ENCODE measurements at places on chromosomes 7 and 10.
A peak's percentile ranks its signal among the peaks of the same experiment; 100 is the strongest.

DNA sequence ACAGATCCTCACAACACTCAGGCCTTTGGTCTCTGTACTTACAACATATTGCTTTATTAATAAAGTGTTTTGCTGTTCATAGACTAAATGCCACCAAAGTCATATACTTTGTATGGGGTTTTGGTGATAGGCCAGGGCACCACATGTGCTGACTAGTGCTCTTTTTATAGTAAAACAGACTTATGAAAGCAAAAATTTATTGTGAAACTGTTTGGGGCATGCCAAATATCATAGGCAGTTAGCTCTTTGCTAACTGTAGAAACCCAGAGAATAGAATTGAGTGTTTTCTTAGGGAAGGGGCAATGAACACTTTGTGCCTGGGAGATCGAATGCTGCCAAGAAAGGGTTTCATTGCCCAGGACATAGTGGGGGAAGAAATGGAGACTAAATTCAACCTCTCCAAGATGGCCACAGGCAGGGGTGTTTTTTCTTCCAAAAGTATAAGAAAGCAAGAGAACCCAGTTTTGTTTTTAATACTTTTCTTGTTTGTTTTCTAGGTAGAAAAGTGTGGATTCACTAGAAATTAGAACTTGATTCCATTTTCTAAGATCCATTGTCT is 142.7 kb downstream of the TRIL start:
- no peak for DNase-seq

GRCh38 chr7:2069472-2069860 is 163.3 kb downstream of the MAD1L1 start:
- no peak for DNase-seq

DNA sequence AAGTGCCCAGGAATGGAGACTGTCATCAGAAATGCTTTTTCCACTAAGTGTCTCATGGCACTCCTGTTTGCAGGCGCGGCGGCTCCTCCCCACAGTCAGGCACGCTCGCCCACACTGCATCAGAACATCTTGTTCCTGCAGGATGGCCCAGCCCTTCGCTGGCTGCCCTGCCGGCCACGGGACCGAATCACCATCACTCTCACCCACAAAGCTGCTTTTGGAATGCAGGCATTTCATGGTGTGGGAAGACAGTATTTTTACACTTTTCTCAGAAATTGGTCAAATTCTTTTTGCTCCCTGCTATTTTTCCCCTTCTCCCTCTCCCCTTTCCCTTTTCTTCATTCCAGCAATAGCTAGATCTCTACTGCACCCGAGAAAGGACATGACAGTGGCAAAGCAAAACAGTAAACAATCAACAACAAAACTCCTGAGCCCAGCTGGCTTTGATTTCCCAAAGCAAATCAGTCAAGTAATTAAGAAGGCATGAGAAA is 176.1 kb upstream of the TNS3 start:
- DNase-seq: no peak

DNA sequence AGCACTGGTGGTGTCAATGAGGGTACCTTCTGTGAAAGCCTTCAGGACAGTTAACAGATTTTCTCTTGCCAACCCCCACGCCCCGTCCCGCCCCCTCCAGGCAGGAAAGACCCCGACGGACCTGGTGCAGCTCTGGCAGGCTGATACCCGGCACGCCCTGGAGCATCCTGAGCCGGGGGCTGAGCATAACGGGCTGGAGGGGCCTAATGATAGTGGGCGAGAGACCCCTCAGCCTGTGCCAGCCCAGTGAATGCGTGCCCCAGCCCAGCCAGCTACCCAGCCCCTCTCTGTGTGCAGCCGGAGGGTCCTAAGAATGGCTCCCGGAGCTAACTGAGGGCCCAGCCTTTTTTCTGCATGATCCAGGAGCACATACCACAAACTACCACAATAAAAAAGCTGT is 713 bp upstream of the HOGA1 start:
- DNase-seq: no peak

DNA sequence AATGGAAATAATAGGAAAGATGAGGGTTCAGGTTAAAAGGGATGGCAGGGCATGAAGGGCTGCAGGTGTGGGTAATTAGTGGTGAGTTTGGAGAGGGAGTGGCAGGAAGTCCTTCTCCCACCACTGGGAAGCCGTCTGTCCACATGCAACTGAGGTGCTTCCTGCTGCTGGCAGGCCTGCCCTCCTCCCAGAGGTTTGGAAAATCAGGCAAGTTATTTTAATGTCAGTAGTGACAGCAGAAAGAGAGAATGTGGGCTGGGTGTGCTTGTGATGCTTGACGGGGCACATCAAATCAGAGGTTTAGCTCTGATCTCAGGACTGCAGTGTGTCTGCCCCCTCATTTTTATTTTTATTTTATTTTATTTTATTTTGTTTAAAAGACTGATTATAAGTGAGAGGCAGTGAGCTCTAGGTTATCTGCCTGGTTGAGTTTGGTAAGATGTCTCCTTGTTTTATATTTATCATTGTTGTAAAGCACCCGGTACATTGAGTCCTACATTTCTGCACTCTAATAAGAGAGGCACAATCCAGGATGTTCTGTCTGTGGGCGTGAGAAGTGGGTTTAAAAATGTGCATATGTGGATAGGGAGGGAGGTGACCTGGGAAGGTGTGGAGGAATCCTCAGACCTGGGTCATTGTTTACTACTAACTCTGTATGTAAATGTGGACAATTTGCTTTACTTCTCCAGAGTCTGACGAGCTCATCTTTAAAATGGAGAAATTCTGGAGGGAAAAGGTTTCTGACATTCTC is 504.4 kb downstream of the LRMDA start:
- no peak for DNase-seq

DNA sequence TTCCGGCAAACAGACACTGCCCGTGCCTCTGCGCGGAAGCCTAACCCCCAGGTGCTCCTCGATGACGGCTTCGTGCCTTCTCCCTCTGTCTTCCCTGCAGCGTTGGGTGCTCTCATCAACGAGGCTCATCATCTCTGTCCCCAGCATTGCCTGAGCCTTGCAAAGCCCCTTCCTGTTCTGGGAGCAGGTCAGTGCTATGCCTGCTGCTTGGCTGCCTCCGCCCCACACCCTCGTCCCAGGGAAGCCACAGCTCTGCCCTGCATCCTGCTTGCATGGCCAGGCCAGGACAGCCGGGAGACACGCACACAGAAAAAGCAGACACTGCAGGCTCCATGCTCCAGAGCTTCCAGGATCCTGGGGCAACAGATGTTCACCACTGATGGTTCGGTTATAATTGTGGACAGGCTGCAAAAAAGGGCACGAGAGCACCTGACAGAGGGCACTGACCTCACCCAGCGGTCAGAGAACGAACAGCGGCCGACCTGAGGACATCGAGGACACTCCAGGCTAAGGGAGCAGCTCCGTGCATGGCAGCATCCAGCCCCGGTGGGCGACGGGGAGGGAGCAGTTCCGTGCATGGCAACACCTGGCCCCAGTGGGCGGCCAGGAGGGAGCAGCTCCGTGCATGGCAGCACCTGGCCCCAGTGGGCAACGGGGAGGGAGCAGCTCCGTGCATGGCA is 265.5 kb downstream of the PTPRN2 start:
- DNase-seq: no peak

DNA sequence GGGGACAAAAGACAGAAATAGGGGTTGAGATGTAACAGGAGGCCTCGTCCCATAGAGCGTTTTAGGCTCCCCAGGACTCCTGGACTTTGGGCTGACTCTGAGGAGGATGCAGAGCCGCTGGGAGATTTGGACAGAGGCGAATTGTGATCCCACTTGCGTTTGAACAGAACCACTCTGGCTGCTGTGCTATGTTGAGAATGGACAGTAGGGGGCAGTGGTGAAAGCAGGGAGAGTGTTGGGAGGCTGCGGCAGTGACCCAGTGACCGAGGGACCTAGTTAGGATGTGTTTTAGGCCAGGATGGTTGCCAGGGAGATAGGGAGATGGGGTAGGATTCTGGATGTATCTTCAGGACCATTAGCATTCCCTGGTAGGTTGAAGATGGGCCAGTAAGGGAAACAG is 271.6 kb downstream of the CCDC3 start:
- DNase-seq: peak; percentile 30

- peak; percentile 63 for DNase-seq
Observed at GRCh38 chr10:12194752-12195271, 879 bp downstream of the NUDT5 start.

GRCh38 chr7:137538361-137538762 is 194.8 kb upstream of the PTN start:
- DNase-seq: no peak

- DNase-seq: no peak
Observed at GRCh38 chr7:92751902-92752901, 84.2 kb downstream of the CDK6 start.

DNA sequence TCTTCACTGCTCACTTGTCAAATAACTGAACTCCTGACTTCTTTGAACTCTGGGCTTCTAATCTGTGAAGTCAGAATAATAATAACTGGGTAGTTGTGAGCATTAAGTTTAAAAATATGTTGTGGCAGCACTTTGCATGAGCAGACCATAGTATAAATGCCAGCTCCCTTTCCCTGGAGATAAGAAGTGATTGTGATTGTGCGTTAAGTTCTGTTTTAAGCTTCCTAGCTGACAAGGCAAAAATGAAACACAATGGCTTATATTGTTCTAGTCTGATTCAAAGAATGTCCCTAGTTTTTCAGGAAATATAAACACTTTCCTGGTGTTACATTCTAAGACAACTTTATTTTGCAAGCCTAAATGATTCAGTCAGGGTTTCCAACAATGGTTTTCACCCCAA is 61.8 kb downstream of the PTPRE start:
- no peak for DNase-seq

DNA sequence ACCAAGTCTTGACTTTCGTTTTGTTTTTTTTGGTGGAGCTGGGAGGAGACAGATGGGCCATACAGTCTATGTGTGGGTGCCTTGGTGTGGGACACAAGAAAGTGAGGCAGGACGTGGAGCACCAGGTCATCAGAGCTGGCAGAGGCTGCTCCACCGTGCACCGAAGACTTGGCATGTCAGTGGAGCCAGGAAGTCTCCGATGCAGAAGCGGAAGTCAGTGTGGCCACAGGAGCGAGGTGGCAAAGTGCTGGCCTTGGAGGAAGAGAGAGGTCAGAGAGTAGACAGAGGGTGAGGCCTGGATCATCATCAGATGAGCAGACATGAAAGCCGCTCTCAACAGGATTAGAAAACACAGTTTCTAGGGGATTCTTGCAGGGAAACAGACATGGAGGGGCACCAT is 116.8 kb downstream of the MGMT start:
- DNase-seq: no peak

DNA sequence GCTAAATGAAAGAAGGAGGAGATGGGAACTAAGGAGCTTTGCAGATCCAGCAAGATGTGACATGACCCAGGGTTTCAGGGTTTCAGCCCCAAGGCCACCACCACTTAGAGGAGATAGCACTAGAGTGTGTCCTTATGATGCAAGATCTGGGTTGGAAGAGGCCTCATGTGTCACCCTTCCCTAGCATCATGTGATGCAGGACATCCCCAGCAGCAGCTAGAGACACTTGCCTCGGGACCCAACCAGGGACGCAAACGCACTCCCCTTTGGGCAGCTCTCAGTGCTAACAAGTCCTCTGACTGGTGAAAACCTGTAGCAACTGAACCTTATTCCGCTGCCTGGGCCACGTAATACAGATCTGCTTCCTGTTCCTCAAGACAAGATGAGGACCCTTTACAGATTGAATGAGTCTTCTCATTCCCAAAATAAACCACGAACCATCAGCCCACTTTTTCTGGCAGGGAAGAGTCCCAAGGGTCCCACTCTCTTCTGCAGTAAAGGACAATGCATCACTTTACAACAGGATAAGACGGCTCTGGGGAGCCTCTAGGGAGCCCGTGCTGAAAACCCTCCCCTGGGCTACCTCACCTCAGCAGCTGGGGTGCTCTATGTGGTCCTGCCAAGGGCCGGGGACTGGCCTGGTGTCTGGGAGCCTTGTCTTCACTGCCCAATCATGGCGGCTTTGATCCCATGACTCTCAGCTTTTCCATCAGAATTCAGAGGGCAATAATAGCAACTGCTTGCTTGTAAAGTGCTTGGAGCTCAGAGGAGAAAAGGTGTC is 44.8 kb upstream of the GDF10 start:
- DNase-seq: no peak

DNA sequence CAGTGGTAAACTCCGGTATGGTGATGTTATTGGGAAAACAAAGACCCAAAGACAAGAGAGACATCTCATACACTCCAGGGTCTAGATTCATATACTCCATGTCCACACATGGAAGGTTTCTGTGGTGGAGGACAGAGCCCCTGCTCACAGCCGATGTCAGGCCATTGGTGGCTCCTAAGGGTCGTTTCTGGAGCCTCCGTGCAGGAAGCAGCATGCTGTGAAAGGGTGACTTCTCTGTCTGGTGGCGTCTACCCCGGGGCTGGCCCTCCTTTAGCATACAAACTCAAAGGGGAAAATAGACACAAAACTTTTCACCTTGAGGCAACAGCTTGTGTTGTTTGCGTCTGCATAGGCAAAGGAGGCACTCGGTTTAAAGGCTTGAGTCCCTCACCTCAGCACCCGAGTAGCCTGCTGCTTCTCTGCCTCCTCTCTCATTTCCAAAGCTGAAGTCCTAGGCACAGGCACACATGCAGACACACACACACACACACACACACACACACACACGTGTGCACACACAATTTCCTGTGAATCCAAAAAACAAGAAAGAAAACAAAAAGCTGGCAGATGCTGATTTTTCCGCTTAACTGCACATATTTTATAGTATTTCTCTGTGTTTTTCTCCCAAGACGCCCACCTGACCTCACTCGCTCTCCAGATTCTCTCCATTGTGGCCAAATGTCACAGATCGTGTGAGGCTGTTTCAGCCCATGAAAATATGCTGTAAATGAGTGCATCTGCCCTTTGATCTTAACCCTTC is 601.4 kb upstream of the MGMT start:
- no peak for DNase-seq

DNA sequence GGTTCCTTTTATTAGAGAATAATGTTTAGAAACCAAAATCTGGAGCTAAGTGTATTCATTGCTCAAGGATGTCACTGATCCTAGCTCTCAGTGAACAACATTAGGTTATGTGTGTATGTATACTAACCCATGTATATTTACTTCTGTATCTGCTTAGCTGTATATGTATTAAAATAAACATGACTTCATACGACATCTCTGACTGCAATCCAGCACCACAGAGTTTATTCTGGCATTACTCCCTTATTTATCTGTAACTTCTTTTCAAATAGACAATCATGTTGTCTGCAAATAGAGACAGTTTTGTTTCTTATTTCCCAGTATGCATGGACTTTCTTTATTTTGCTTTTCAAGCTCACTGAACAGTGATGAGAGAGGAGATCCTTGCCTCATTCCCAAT is 441.0 kb upstream of the NFE2L3 start:
- DNase-seq: no peak

- no peak for DNase-seq
Observed at GRCh38 chr10:74909670-74910069, 83.3 kb downstream of the KAT6B start.

GRCh38 chr7:70872188-70872587 is 259.8 kb upstream of the GALNT17 start:
- DNase-seq: no peak

GRCh38 chr7:90661290-90662151 is 65.4 kb downstream of the CDK14 start:
- DNase-seq: no peak
